ENCODE measurements at places on chromosomes 7 and 10.
A peak's percentile ranks its signal among the peaks of the same experiment; 100 is the strongest.

GRCh38 chr10:108241166-108241565 is 1076.7 kb upstream of the SORCS1 start:
- no peak for DNase-seq

DNA sequence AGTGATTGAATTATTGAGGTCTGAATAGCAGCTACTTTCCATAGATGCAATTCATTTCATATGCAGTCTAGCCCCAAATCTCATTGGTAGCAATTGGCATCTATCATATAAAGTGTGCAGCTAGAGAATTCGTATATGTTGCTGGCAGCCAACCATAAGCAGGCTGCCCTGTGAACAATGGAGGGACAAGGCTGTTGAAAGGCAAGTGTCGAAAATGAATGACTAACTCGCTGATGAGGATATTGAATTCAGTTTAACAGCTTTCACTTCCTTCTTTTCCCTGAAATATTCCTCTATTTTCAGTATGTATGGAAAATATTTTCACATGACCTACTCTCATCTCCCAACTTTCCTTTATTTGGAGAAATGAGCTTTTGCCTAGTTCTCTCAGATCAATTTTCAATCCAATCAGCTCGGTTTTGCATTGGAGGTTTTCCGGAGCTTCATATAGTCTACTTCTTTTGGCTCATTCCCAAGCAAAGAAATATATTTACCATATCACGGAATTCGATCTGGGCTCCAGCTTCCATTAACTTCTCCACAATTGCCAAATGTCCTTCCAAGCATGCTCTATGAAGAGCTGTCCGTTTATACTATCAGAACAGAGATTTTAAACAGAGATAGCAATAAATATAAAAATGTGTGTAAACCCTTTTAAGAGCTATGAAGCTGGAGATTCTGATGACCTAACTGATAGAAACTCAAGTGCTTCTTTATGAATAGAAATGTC is 3.5 kb downstream of the ANKRD1 start:
- DNase-seq: no peak

GRCh38 chr7:85573346-85573745 is 386.5 kb upstream of the SEMA3D start:
- no peak for DNase-seq

DNA sequence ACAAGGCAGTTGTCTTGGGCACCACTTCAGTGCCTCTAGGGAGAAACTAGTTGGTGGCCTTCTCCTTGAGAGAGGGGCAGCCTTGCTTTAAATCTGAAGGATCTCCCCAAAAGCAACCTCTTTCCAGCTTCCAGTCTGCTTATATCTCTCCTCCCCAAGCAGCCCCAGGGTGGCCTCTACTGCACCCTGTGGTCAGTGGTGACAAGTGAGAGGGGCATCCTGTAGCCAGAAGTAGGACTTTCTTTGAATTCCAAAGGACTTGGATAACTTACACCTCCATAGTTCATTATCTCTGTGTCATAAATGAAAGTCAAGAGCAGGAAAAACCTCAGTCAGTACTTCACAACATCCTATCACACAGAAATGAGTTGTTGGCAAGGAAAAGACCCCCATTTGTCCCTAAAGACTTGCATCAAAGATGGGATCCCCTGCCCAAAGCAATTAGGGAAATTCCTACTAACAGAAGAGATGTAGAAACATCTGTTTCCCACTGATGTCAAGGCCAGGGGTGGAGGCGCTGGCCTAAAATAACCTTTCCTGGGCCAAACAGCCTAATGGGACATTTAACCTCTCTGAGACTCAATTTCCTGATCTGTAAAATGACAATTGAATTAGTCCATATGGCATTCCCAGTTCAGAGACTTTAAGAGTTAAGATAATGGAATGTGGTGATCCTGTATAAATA is 44.0 kb upstream of the ANKRD1 start:
- no peak for DNase-seq

- no peak for DNase-seq
These were observed 86.6 kb upstream of the PDK4 start for GRCh38 chr7:95682913-95683312.

- no peak for DNase-seq
These were observed 13.8 kb upstream of the GATA3 start for GRCh38 chr10:8040651-8041050.

DNA sequence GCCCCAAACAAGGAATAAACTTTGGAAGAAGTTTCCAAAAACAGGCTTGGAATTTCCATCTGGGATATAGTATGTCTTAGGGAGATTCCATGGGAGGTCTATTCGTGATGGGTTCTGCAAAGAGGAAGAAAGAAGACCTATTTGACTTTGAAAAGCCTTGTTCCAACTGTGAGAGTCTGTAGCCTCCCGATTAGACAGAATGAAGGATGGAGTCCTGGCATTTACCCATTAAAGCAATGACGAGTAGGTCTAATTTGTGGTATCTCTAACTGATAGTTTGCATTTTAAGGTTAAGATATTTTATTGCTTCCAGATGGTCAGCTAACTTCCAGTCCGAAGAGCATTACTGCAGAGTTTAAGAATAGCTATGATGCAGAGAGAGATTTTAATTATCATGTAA is 19.5 kb upstream of the GALNT17 start:
- no peak for DNase-seq

- DNase-seq: no peak
These were observed 59.4 kb downstream of the MDFIC start for GRCh38 chr7:114981323-114981722.

DNA sequence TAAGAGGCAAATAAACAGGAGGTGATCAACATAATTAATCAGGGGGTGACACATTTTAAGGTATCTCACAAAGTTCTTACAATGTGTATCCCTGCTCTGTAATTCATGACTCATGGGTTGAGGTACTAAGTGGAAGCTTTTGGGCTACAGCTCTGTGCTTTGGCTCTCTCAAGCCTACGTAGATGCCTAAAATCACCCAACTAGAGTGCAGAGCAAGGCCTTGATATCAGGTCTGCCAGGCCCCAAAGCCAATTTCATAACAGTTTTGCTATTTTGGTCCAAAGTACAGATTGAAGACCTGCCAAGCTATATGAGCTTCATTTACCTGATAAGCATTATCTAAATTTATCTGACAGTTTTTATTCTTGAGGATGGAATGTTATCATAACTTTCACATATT is 175.3 kb upstream of the BET1 start:
- DNase-seq: no peak

- no peak for DNase-seq
These were observed 60.6 kb downstream of the CDHR3 start for GRCh38 chr7:106023369-106024322.

GRCh38 chr7:87608431-87608830 is 7.7 kb upstream of the ABCB1 start:
- DNase-seq: no peak

- DNase-seq: no peak
These were observed 301.5 kb upstream of the CACNA2D1 start for GRCh38 chr7:82745117-82745516.

GRCh38 chr10:106023329-106023728 is 1141.2 kb downstream of the SORCS1 start:
- DNase-seq: no peak

DNA sequence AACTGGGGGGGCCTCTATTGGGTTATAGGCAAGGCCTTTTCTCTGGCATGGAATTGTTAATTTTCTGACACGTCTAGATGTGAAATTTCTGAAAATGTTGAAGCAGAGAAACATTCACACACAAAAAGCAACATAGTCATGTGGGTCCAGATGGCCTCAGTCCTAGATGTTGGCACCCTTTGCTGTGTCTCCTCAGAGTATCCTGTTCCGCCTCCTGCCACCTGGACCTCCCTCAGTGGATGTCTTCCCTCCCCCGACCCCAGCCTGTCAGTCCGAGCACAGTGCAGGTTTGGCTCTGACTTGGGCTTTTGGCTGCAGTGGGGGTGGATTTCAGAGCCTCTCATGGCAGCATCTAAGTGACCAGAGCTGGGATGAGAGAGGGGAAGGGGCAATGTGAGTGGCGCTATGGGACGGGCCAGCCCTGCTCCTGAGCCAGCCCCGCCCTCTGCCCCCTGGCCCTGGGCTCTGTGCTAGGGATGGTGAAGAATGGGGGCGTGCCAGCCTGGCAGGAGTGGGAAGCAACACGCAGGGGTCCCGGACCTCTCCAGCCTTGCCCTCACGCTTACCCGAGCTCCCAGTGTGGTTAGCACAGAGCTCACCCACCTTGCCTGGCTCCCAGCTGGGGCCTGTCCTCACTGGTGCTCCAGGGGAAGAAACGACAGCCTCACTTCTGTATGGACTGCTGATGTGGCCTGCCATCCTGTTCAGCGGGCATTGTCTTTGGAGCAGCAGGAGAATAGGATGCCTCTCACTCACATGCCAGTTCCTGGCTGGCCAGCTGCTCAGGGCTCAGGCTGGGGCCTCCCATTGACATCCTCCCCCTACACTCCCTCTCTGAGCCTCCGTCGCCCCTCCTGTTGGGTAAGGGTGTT is 6.2 kb downstream of the ATP6V0E2 start:
- no peak for DNase-seq

GRCh38 chr7:126411032-126411820 is 841.5 kb downstream of the GRM8 start:
- no peak for DNase-seq

DNA sequence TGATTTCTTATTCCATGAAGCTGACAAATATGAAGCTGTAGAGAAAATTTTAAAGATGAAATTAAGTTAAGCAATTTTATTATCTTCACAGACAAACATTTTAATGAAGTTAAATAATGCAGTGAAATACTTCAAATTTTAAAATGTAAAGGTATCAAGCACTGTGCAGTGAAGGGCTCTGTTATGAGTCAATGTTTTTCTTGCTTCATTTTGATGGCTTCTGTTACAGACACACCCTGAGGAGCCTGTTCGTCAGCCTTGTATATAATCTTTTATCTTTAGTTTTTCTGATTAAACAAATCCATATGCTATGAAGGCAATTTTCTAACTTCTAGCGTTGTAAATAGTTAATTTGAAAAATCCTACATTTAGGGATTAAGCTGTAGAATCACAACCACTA is 18.5 kb downstream of the VSTM2A start:
- DNase-seq: no peak

DNA sequence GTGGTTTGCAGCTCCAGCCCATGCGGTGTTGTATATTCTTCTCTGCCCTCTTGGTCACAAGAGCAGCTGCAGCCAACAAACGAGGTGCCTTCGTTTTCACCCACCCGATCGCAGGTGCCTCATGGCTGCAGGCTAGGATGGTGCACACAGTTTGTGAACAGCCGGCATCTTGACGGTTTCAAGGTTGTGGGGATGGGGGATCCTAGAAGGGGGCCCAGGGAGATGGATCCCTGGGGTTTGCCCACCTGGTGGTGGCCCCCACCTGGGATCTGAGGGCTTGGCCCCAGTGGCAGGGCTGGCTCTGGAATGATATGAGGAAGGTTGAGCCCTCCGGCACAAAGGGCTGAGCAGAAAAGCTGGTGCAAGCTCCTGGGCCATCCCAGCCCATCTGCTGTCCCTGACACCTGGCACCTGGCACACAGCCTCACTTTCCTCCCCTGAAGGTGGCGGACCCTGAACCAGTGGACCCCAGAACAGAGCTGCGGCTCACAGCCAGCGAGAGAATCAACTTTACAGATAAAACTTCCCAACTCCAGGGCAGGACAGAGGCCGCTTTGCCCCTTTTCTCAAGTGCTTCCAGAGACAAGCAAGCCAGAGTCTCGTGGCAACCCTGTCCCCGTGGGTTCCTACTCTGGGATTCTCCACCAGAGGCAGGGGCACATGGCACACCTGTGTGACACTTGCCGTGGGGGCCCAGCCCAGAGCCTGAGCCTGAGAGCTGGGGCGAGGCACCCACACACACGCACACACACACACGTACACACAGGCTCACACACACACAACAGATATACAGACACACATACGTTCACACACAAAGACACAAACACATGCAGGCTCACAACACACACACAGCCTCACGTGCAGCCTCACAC is 177.3 kb upstream of the PPP2R2D start:
- DNase-seq: no peak

GRCh38 chr7:140041659-140042385 is 20.9 kb downstream of the PARP12 start:
- DNase-seq: no peak

DNA sequence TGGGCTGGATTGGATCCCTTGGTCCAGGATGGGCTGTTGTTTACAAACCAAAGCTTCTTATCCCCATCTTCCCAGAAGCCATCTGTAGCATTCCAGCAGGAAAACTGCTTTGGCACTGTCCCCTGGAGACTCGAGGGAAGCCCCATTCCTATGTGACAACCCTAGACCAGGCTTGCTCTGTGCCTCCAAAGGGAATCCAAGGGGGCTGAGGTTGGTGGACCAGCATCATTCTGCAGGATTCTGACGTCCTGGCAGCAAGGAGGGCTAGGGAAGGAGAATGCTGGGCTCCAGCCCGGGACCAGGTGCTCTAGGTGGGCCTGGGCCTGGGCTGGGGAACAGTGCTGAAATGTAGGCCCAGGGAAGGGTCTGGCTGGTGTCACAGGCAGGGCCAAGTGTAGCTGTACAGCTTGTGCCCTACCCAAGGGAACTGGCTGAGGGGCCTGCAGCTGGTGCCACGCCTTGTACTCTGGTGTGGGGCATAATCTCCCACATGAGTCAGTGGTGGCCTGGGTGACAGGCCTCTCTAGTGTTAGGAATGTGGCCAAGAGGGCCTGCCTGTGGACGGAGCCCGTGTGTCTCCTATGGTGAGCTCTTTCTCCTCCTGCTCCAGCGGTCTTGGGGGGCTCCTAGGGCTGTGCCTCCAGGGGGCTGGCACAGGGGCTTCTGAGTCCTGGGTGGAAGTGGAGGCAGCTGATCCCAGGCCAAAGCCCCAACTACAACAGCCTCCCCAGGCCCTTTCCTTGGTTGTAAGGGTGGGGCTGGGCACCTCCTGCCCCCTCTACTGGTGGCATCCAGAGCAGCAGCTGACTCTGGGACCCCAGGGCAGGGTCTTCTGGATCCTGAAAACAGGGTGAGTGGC is 25.2 kb downstream of the TRIM8 start:
- DNase-seq: no peak

- no peak for DNase-seq
These were observed 167.9 kb downstream of the FRMD4A start for GRCh38 chr10:14162629-14163344.

GRCh38 chr10:843703-844102 is 87.8 kb downstream of the LARP4B start:
- DNase-seq: no peak

- no peak for DNase-seq
These were observed 31.0 kb downstream of the BET1 start for GRCh38 chr7:93973134-93973533.

GRCh38 chr10:132776186-132776585 is 9.8 kb downstream of the NKX6-2 start:
- peak; percentile 11 for DNase-seq

All from NCI-H1092 (cell line).